Left renal pelvis (tissue), 4 donors: ENCODE measurements at places on chromosomes 4 and X. TPM values are rescaled to one million over a fixed set of nuclear protein-coding genes. Genes with fewer than 3 reads are reported as not detected.

GRCh38 chrX:110086916-110087484, 84.1 kb downstream of the TMEM164 start:
- DNase-seq, result no peak

DNA sequence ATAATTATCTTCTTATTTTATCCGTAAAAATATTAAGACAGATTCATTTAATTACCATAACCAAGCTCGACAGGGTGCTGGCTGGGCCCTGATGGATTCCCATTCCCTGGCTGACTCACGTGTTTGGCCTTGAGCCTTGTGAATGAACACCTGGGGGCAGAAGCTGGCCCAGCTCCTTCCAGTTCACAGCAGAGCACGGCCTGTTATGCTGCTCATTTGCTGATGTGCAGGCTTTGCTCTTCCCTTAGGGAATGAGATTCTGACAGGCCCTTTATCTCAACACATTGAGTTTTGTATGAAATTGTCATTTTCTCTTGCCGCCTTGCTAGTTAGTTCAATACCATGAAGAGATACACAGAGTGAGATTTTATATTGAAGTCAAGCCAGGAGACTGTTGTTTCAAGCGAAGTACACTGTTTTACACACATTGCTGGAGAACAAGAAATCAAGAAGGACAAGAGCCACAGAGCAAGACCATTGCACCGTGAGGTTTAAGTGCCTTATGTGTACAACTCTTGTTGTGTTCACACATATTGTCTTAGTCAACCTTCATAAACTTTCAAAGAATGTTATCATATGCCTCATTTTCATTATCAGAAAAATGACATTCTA, 1583.3 kb downstream of the STIM2 start:
- DNase-seq, result no peak

- no peak for DNase-seq
Measured at GRCh38 chr4:52093466-52093865, 42.4 kb downstream of the SPATA18 start.

DNA sequence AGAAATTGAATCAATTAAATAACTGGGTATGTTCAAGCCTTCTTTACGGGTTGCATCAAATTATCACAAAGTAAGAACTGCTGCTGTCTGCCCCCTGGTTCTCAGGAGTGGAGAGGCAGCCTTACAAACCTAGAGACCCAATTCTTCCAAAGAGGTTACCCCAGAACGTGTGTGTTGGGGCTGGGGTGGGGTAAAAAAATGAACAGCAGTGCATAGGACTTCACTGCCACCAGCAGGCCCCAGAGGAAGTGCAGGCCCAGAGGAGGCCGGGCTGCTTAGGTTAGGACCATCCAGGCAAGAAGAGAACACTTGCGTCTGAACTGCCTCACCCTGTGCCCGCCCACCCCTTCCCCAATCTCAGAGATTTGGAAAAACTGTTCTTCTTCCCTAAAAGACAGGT, 1.5 kb upstream of the NWD2 start:
- DNase-seq, result no peak

DNA sequence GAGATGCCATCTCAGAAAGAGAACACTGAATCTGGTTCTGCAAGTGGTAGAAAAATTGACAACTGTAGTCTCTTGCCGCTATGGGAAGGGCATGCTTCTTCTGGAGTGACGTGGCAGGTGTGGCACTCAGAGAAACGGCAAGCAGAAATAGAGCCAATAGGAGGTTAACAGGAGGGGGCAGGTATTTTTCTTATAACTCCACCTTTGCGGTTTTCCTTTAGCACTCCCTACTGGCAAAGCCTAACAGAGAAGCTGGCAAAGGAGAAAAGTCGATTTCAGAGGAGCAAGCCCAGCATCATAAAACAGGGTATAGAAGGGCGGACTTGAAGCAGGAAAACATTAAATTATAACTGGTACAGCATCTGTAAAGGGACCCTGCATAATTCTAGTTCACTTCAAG, 1382.2 kb downstream of the PCDH18 start:
- no peak for DNase-seq

Gene CLCN4
- polyA plus RNA-seq, result 3.7 TPM

Gene FDCSP
- not detected for polyA plus RNA-seq

Gene TREX2
- 0.34 TPM for polyA plus RNA-seq
